ENCODE measurements at places on chromosomes 3 and 15. TPM values are rescaled to one million over a fixed set of nuclear protein-coding genes. Genes with fewer than 3 reads are reported as not detected.

GUCA1C gene
- total RNA-seq: not detected

PLAAT1 gene
- total RNA-seq: not detected

TNFSF10 gene
- not detected for total RNA-seq

SETD2 gene
- 31.4 TPM for total RNA-seq

CCDC14 gene
- 32.4 TPM for total RNA-seq

SLC27A2 gene
- total RNA-seq: 1.6 TPM

DGKG gene
- 0.36 TPM for total RNA-seq

GTF2E1 gene
- total RNA-seq: 35.7 TPM

MAGEF1 gene
- 23.0 TPM for total RNA-seq

GOLGA6L9 gene
- 0.52 TPM for total RNA-seq

SNTN gene
- total RNA-seq: not detected

FEZF2 gene
- not detected for total RNA-seq

PRKCI gene
- 27.7 TPM for total RNA-seq

ADAM10 gene
- 189 TPM for total RNA-seq

ZBTB47 gene
- total RNA-seq: 36.9 TPM

CACNA1D gene
- total RNA-seq: not detected

IGF2BP2 gene
- 98.7 TPM for total RNA-seq

ITGB5 gene
- 236 TPM for total RNA-seq

TCTA gene
- total RNA-seq: 59.7 TPM

CFAP161 gene
- not detected for total RNA-seq

GADL1 gene
- total RNA-seq: not detected

GPR149 gene
- total RNA-seq: not detected

WDR72 gene
- total RNA-seq: not detected

CCR3 gene
- total RNA-seq: not detected

SLC2A2 gene
- not detected for total RNA-seq

PLSCR5 gene
- not detected for total RNA-seq

TMEM158 gene
- 43.2 TPM for total RNA-seq

GOLGA6A gene
- total RNA-seq: not detected

STARD9 gene
- 1.9 TPM for total RNA-seq

TGM4 gene
- total RNA-seq: not detected

SOX2 gene
- not detected for total RNA-seq

OXNAD1 gene
- 8.7 TPM for total RNA-seq

BNC1 gene
- 8.4 TPM for total RNA-seq

P2RY14 gene
- not detected for total RNA-seq

ACTRT3 gene
- total RNA-seq: 2.0 TPM

ITGA11 gene
- total RNA-seq: 2.1 TPM

UBAP1L gene
- 0.79 TPM for total RNA-seq

LMLN gene
- total RNA-seq: 7.5 TPM

SLC38A3 gene
- total RNA-seq: not detected

GABRG3 gene
- not detected for total RNA-seq

HYAL1 gene
- 0.28 TPM for total RNA-seq

LEO1 gene
- total RNA-seq: 24.5 TPM

HTR3E gene
- not detected for total RNA-seq

VWA5B2 gene
- not detected for total RNA-seq

PDIA5 gene
- 30.7 TPM for total RNA-seq

CAND2 gene
- total RNA-seq: 10.5 TPM

CIB2 gene
- total RNA-seq: 1.4 TPM

ADGRG7 gene
- total RNA-seq: not detected

PYGO1 gene
- total RNA-seq: 8.5 TPM

SLC28A2 gene
- not detected for total RNA-seq

MEGF11 gene
- total RNA-seq: not detected

RRP9 gene
- 36.6 TPM for total RNA-seq

ADCY5 gene
- total RNA-seq: 0.24 TPM

SI gene
- total RNA-seq: not detected

CASR gene
- not detected for total RNA-seq

CHRM5 gene
- total RNA-seq: not detected

ZNF502 gene
- total RNA-seq: 0.29 TPM

PRSS50 gene
- total RNA-seq: not detected
